Pancreas (tissue), 10 donors: ENCODE measurements at places on chromosomes 16 and 17.

GRCh38 chr16:1458336-1458976 lies 14.1 kb upstream of the CCDC154 start:
- no peak for DNase-seq

GRCh38 chr16:80735846-80736245 lies 68.6 kb downstream of the CDYL2 start:
- DNase-seq, result no peak

GRCh38 chr17:32277284-32277683 lies 11.7 kb downstream of the RHBDL3 start:
- DNase-seq, result no peak

DNA sequence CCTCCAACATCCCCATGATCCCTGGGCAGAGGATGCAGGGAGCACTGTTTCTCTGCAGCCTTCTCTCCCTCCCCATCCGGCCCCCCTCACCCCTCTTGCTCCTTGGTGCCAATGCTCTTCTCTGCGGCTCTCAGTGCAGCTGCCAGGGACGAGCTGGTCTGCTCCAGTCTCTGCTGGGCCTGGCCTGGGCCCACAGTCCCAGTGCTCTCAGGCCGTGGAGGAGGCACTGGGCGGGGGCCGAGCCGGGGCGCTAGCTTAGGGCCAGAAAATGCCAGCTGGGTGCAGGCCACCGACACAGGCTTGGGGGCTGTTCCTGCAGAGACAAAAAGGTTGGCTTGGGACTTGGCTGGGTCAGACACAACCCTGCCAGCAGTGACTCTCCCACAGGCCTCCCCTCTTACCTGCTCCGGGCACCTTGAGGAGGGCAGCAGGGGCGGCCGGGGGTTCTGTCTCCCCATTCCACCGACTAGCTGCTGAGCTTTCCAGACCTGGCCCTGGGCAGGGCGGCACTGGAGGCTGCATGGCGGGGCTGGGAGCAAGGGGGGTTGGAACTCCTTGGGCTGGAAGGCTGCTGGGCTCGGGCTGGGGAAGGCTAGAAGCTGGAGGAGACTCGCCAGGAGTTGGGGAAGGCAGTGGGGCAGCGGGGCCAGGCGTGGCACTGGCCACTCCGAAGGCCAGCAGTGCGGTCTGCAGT lies 13.8 kb downstream of the CASKIN2 start:
- DNase-seq, result peak; percentile 77

- DNase-seq, result no peak
Observed at GRCh38 chr16:85921026-85921425, 22.1 kb downstream of the IRF8 start.

DNA sequence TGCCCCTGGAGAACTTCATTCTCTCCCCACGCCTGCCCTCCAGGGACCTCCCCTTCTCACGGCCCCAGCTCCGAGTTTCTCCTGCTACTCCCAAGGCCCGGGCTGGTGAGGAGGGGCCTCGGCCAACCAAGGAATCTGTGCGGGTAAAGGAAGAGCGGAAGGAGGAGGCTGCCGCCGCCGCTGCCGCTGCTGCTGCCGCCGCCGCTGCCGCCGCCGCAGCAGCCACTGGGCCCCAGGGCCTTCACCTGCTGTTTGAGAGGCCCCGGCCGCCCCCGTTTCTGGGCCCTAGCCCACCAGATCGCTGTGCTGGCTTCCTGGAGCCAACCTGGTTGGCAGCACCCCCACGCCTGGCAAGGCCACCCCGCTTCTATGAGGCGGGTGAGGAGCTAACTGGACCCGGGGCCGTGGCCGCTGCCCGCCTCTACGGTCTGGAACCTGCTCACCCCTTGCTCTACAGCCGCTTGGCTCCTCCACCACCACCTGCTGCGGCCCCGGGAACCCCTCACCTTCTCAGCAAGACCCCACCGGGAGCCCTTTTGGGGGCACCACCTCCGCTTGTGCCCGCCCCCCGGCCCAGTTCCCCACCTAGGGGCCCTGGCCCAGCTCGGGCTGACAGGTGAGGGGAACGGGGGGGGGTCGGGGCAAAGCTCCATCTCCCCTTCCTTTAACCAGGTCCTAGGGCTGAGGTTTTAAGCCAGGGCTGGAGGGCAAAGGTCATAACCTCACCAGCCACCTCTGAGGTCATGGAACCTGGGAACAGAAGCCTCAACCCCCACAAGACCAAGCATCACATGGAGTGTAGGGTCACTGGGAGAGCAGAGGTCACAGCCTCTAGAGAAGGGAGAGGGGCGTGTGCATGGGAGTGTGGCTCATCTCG lies 11.0 kb downstream of the FBRS start:
- peak; percentile 74 for DNase-seq

DNA sequence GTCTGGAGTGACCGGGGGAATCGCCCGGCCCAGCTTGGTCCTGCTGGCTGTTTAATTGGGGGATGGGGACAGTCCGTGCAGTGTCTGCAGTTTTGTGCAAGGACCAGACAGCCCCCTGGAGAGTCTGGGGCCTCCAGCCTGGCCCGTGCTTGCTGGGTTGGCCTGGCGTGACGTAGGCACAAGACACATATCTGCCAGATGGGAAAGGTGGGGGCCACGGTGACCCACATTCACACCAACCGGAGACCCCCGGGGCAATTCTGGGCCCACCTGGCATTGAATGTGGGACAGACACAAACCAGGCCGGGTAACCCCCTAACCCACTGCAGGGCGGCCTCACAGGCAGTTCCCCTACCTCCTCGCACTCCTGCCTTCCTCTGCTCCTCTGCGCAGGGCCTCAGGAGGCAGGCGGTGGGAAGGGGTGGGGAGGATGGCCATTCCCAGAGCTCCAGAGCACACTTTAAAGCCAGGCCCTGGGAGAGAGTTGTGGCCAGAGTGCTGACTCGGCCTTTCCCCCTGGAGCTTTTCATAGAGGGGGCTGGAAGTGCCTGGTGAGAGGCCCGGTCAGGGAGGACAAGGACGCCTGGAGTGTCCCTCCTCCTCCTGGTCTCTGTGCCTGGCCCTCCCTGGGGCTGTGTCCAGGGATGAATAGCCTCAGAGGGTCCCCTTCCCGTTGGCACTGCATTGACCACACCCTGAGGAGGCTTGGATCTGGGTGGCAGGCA lies 1.5 kb downstream of the MRC2 start:
- no peak for DNase-seq

DNA sequence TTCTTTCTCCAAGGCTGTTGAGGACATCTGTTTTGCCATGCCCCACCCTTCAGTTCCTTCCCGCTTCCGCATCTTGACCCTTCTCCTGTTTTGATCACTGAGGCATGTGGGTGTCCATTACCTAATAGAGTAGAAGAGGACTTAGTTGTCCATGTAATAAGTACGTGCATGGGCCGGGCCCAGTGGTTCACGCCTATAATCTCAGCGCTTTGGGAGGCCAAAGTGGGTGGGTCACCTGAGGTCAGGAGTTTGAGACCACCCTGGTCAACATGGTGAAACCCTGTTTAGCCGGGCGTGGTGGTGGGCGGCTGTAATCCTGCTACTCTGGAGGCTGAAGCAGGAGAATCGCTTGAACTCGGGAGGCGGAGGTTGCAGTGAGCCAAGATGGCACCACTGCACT lies 637.8 kb upstream of the EEF2KMT start:
- no peak for DNase-seq

- DNase-seq, result peak; percentile 8
Observed at GRCh38 chr17:43418441-43419374, 19.9 kb downstream of the ARL4D start.

DNA sequence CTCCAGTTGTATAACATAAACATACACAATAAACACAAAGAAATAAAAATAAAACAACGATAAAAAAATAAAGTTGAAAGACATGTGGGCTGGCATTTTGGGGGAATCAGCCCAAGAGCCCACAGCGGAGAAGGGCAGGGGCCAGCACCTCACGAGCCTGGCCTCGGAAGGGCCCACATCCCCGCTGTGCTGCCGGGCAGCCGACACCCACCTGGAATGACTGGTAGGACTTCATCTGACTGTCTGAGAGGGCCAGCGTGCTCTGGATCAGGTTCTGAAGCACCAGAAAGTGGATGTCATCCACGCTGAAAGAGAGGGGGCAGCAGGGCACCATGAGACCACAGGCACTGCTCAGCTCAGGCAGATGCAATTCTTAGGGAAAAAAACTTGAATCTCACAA lies 73.5 kb downstream of the GTF3C1 start:
- no peak for DNase-seq

DNA sequence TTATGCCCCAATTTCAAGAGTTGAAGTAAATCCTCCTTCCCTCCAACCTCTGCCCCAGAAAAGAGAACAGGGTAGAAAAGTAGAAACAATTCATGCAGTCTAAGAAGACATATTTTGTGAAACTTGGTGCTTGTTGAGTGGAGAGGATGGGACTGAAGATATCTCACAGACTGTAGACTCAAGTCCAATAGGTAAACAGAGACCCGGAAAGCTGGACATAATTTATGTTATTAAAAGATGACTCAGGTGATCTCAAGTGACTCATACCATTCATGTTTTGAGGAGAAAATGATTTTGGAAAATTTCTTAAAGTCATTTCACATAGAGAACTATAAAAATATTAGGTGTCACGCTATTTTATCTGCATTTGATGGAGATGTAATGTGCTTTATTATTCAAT lies 203.1 kb upstream of the SOX9 start:
- DNase-seq, result no peak

GRCh38 chr16:30459456-30459855 lies 13.1 kb upstream of the ITGAL start:
- no peak for DNase-seq

DNA sequence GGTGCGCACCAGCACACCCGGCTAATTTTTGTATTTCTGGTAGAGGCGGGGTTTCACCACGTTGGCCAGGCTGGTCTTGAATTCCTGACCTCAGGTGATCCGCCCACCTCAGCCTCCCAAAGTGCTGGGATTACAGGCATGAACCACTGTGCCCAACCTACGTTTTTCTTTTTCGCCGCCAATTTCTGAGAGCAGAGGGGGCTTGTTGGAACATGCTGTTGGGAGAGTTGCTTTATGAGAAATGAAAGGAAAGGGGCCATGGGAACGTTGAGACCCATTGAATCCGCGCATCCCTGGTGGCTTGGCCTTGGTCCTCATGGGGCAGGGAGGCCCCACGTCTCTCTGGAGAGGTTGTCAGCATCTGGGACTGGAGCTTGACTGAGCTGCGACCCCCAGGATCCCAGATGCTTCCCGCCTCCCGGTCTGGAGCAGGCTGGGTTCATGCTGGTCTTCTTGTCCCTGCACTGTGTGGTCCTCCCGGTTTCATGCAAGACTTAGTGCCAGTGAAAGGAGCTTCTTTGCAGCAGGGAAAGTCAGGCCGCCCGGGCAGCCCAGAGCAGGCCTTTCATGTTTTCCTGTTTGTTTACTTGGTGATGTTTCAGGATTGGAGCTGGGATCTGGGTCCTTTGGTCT lies 22.8 kb downstream of the CRISPLD2 start:
- no peak for DNase-seq

GRCh38 chr17:62090868-62091267 lies 25.8 kb upstream of the MED13 start:
- DNase-seq, result no peak

GRCh38 chr17:80640366-80641084 lies 95.9 kb downstream of the RPTOR start:
- DNase-seq, result no peak

GRCh38 chr16:11328172-11329070 lies 16.8 kb upstream of the RMI2 start:
- DNase-seq, result no peak

GRCh38 chr17:58210922-58211321 lies 8.1 kb downstream of the MKS1 start:
- DNase-seq, result no peak

GRCh38 chr17:33776903-33777302 lies 478.2 kb upstream of the CCL2 start:
- no peak for DNase-seq

- DNase-seq, result no peak
Observed at GRCh38 chr17:3944485-3945388, 19.5 kb downstream of the ATP2A3 start.

DNA sequence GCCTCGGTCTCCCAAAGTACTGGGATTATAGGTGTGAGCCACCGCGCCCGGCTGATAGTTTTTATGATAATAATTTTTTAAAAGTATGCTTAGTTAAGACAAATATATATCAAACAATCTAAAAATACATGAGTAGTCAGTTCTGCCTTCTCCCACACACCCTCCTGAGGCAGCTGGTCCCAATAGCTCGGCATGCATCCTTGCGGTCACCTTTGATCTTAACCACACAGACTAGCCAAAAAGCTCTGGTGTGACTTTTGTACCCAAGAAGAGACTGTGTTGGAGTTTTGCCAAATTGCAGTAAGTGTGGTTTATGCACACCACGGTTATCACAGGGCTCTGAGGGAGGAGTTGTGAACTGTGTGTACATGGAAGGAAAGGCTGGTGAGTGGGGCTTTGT lies 25.6 kb downstream of the ATP6V0A1 start:
- no peak for DNase-seq

- DNase-seq, result no peak
Observed at GRCh38 chr17:60039847-60040442, 38.8 kb downstream of the HEATR6 start.
